ENCODE measurements at places on chromosomes 1 and 21. TPM values are rescaled to one million over a fixed set of nuclear protein-coding genes. Genes with fewer than 3 reads are reported as not detected.

The IQCC gene
- total RNA-seq, result 3.2 TPM

DNA sequence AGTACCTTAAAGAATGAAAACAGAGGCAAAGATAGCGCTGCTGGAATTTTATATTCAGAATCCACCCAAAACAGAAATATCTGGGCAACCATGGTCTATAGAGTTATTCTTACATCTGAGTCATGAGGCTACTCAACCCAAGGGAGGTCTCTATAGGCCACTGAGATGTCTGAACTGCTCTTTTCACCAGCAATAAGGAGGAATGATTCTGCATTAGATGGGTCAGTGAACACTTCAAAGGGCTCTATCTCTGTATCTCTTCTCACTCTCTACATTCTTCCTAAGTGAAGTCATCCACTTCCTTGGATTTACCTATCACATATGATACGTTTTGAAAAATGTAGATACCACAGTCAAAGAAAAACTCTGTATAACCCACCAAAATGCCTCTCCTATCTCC is 90.2 kb upstream of the NGF start:
- no peak for DNase-seq

DNA sequence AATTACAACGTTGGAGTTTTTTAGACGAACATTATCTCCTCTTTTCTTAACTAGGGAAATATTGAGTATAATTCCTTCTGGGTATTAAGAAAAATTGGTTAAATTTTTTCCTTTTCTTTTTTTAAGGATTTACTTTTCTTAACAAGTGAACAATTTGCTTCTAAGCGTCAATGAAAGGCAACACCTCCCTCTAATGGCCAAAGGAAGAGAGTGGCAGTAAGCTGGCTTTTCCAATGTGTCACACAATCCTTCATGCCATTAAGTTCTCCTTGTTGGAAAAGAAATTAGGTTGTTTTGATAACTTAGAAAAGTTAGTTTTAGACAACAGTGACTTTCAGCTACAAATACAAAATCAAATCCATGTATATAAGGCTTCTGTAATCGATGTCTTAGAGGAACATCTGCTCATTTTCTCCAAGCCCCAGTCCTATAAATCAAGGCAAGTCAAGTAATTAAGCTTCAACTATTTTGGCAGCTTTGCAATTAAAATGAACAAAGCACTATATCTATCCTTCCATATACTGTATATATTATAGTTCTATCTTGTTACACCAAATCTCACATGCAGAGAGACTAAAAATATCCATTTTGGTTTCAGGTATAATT is 62.8 kb downstream of the EDEM3 start:
- peak; percentile 35 for DNase-seq

The SMCP gene
- total RNA-seq, result not detected

GRCh38 chr1:40612345-40612831 is 53.1 kb downstream of the RIMS3 start:
- DNase-seq, result no peak

DNA sequence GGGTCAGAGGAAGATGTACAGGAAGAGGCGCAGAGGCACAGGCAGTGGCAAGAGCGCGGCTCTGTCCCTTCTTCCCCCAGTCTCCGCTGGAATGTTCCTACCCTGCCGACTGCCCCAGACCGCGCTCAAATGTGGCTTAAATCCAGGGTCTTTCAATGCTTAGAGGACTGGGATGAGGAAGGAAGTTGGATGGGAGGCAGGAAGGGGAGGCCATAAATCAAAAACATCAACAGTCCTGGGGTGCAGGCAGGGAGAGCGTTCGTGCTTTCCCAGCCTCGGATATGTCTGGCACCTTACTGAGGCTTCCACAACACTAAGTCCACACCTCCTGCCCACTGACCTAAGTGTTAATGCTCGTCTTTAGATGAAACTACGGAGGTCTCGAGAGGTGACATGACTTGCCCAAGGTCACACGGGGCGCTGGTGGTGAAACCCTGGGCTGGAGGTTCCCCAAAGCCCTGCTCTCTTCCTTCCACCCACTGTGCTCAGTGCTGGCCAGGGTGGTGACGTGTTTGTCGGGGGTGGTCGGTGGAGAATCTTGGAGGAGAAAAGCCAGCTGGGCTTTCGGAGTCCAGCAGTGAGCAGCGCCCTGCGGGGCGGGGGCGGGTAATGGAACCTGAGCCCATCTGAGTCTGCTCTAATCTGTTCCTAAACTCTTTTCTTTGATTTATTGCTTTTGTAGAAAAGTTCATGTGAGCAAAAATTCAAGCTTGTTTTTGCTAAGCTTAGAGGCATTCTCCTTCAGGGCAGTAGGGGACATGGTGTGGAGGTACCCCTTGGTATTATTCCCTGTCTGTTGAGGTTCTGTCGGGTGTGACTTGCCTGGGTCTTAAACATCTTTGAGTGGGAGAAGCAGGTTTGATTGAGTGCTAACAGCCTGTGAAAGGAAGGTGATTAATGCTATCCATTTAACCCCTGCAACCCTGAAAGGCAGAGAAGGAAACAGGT is 708 bp downstream of the CDA start:
- peak; percentile 78 for DNase-seq

The MXRA8 gene
- 62.7 TPM for total RNA-seq

DNA sequence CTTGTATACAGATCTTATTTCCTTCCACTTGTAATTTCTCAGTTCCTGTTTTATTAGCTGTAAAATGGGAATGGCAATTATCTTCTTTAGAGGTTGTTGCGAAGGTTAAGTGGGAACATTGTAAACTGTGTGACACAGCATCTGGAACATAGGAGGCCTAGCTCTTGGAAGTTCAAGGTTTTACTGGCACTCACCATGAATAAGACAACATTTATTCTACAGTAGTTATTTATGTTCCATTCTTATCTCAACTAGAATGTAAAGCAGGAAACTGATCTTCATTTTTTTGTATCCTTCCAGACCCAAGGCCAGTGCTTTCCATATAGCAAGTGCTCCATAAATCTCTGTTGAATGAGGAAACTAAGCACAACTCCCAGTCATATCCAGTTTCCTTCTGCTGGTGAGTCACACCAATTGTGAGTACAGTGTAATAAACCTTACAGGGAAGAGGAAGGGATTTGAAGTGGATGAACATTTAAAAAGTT is 1.4 kb downstream of the BCL10 start:
- no peak for DNase-seq

DNA sequence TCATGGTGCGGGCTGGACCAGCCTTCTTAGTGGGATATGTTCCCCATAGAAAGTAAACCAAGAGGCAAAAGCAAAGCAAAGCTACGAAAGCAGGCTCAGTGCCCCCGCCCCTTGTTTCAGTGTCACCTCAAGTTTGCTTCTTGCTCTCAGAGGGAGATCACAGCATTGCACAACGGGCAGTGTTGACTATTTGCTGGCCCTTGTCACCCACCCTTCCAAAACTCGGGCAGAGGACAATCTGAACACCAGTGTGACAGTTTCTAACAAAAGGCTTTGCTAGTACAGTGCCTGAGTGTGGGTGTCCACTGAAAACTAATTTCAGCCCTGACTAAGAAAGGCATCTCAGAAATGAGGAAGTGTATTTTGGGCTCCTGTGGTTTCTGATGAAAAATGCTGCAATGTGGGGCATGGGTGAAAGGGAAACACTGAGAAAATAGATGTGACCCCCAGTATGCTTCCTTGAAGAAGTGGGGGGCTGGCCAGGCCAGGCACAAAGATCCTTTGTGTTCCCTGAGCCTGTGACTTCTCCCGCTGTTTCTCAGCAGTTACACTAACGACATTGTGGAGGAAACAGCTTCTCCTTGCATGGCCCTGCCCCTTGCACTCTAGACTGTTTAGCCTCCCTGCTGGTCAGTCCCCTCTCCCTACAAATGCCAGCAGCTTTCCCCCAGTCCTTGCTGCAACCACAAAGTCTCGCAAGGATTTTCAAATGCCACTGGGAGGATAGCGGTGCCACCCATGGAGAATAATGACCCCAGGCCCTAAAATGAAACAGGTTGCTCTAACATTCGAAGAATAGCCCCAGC is 33.3 kb upstream of the KCNE1 start:
- DNase-seq, result peak; percentile 60

The LAD1 gene
- total RNA-seq, result 12.6 TPM

GRCh38 chr1:17162941-17163340 is 42.0 kb upstream of the PADI1 start:
- no peak for DNase-seq

DNA sequence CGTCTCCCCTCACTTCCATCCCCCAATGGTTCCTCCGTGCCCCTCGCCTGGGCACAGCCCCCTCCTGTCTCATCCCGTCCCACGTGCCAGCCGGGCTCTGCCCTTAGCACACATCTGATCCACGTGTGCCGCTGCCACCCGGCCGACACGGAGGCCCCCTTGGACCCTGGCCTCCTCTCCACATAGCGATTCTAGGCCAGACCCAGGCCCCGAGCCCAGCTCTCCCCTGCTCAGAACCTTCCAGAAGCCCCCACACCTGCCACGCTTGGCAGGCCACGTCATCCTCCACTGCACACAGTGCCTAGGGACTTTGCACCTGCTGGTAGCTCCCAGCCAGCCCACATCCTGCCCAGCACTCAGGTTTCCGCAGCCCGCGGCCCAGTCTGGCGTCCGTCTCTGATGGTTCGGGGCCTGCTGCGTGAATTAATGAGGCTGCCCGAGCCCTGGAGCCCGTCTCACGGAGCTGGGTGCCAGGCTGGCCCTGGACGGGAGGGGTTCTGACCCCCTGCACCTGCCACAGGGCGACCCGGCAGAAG is 20.1 kb downstream of the PLCH2 start:
- DNase-seq, result no peak

The HUNK gene
- 7.3 TPM for total RNA-seq

The KCNJ9 gene
- total RNA-seq, result 0.26 TPM

DNA sequence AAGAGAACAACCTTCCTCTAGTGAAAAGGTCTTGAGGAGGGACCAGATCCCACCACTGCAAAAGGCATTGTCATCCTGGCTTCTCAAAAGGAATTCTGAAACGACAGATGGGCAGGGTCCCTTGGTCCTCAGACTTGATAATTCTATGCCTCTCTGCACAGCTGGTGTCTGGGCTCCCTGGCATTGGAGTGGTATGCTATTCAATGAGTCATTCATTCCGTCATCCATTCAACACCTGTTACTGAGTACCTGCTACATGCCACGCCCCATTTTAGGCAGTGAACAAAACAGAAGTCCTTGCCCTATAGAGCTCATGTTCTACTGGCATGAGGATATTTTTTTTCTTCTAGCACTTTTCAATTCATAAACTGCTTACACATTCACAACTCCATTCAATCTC is 45.8 kb upstream of the HMGB4 start:
- DNase-seq, result no peak

- DNase-seq, result no peak
Measured at GRCh38 chr1:201353186-201353940, 24.1 kb downstream of the TNNT2 start.

GRCh38 chr1:225712391-225712790 is 59.5 kb upstream of the ENAH start:
- no peak for DNase-seq

- no peak for DNase-seq
Measured at GRCh38 chr1:12220890-12221289, 8.9 kb upstream of the VPS13D start.

GRCh38 chr1:150765296-150765976 is at the start of gene CTSS:
CTSS (minus strand) TSS chr1:150765778; CDS start chr1:150764763, 1,015 bp downstream.
- DNase-seq, result peak; percentile 17

- no peak for DNase-seq
Measured at GRCh38 chr1:224683936-224684335, 67.8 kb downstream of the CNIH3 start.

GRCh38 chr1:85585799-85586198 is 5.2 kb downstream of the CCN1 start:
- no peak for DNase-seq

The SGIP1 gene
- 8.4 TPM for total RNA-seq

GRCh38 chr21:42109873-42110525 is 38.9 kb downstream of the UMODL1 start:
- no peak for DNase-seq

The ADORA1 gene
- total RNA-seq, result 1.4 TPM

DNA sequence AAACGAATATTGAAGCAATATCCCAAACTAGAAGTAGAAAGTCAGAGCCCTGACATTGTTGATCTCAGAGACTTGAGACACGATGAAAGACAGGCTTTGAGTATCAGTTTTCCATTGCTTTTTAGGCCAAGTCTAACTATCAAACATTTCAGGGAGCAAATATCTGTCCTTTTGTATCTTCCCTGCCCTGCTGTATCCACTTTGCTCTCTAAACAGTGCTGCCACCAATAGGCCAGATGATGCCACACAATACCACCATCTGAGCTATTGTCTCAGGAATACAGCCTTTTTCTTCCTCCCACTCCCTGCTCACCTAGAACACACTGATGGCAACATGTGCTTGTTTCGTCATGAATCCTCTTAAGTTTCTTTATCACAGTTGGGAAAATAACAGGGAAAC is 62.6 kb upstream of the SPAG17 start:
- DNase-seq, result no peak

The TMPRSS15 gene
- total RNA-seq, result not detected

Data from urinary bladder (tissue), 4 donors.